Stimulated activated naive B cell treated with anti-CD40 and anti-IgM and Interleukin-4, amounts not matched to agents 10 μg/mL and 1 μg/mL and 100 μg/mL, for 72 hours (primary cell): ENCODE measurements at places on chromosomes 7 and 10.
A peak's percentile ranks its signal among the peaks of the same experiment; 100 is the strongest.

GRCh38 chr7:158495786-158496185 lies 91.8 kb downstream of the PTPRN2 start:
- DNase-seq: no peak

GRCh38 chr10:3714531-3714930 lies 70.5 kb downstream of the KLF6 start:
- DNase-seq: no peak

DNA sequence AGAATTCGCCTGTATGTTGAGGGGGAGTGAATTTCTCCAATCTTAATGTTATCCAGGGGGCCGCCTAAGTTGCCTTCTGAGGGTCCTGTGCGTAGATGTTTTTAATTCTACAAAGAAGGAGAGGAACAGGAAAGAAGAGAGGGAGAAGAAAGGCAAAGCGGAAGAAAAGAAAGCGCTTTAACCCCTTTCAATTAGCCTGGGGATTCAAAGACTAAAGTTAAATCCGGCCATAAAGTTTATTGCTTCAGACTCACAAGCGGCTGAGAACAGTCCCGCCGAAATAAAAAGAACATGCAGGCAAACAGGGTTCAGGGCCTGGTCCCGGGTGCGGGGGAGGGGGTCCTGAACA lies 4.5 kb downstream of the HOXA5 start:
- DNase-seq: no peak

DNA sequence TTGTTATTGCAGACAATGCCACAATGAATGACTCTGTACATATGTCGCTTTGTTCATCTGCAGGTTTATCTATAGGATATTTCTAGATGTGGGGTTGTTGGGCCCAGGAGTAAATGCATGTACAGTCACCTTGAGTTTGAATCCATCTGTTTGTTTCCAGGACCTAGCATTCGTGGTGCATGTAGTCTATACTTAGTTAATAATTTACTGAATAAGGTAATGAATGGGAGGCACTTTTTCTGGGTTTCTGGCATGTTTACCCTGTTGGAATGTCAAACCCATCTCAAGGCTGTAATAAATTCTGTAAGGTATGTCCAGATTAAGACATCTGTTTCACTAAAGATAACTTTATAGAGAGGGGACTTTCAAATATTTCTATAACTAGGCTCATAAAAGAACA lies 23.5 kb downstream of the HECTD2 start:
- DNase-seq: no peak

- no peak for DNase-seq
Observed at GRCh38 chr7:65951837-65952578, 30.0 kb downstream of the GUSB start.

- DNase-seq: no peak
Observed at GRCh38 chr7:46079421-46079820, 158.3 kb upstream of the IGFBP3 start.

- no peak for DNase-seq
Observed at GRCh38 chr10:94008526-94008925, 14.8 kb downstream of the PLCE1 start.

DNA sequence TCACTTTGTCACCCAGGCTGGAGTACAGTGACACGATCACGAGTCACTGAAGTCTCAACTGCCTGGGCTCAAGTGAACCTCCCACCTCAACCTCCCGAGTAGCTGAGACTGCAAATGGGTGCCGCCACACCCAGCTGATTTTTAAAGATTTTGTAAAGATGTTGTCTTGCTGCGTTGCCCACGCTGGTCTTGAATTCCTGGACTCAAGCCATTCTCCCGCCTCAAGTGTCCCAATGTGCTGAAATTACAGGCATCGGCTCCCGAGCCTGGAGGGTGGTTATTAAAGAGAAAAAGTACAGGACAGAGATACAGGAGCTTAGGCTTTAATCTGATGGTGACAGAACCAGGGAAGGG lies 55.1 kb downstream of the KCTD7 start:
- no peak for DNase-seq

DNA sequence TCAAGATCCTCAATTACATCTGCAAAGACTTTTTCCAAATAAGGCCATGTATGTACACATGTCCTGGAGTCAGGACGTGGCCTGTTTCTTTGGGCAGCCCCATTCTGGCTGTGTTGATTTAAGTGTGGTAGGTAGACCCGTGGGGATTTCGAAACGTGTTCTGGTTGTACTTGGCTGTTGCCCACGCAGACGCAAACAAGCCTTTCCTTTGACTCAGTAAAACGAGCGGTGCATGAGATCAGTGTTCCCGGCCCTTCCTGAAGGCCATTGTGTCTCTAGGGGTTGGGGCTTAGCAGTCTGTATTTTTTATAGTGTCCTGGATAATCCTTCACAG lies 64.8 kb upstream of the DNAJB6 start:
- no peak for DNase-seq

DNA sequence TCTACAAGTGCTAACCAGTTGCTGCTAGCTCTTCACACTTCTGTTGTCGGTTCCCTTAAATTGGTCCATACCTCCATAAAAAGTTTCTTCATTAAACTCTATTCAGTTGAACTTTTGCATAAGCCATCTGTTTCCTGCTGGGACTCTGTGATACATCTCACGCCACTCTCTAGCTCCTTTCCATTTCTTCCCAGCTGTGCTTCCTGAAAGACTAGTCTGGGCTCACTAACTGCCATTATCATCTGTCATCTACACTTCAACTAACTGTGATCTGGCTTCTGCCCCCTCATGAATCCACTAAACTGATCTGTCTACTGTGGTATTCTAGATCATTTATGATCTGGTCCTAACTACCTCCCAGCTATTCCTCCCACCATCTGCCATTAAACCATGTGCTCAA lies 78.3 kb downstream of the ELAPOR2 start:
- DNase-seq: no peak

DNA sequence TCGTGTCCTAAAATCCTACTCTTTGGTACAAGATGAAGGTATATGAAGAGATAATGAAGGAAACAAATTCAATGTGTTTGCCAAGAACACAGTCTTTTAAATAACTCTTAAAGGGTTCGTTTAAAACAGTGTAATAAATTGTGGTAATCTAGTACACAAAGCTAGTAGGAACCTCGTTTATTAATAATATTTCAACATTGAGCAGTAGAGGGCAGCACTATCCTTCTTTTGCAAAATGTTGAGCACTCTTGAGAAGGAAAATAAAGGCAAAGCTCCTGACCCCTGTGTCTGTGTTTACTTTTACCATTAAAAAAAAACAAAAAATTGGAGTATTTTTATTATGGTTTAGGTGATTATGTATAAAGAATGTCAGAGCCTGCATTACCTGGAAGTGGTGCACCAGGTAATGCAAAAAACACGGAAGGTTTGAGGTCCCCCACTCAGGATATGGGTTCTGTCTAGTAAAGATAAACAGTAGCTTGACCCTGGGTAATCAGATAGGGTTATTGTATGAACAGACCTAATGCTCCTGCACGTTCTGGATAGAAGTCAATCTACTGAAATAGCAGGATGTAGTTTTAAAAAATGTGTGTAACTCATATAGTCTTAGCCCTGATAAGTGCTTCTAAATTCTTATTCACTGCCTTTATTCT lies 5.7 kb upstream of the GOT1 start:
- no peak for DNase-seq

DNA sequence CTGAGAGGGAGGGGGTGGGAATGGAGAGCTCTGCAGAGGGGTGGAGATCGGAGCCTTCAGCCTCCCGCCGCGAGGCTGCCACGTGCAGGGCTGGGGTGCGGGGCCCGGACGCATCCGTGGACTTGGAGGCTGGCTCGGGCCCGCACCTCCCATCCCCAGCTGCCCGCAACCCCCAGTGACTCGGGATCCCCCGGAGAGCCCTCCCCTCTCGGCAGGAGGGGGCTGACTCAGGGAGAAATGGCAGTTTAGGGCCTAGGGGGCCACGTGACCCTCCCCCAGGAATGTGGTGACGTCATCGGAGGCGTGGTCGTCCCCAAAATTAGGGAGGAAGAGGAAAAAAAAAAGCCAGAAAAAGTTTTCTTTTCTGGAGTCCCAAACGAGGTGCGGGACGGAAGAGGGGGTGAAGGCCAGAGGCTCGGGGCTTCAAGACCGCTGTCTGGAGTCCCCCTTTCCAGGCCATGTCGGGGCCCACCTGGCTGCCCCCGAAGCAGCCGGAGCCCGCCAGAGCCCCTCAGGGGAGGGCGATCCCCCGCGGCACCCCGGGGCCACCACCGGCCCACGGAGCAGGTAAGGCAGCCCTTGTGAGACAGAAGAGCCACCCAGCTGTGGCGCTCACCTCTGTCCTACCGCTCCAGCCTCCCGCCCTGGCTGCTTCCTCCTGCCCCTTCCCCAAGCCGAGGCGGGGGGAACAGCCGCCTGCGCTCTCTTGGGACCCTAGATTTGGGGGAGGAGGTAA lies at the start of gene TRIP6:
Gene TRIP6, plus strand, starts transcription at position 348 of the 736 bp plus-strand sequence. Its CDS starts 111 bp downstream, at position 459.
- peak; percentile 53 for DNase-seq

DNA sequence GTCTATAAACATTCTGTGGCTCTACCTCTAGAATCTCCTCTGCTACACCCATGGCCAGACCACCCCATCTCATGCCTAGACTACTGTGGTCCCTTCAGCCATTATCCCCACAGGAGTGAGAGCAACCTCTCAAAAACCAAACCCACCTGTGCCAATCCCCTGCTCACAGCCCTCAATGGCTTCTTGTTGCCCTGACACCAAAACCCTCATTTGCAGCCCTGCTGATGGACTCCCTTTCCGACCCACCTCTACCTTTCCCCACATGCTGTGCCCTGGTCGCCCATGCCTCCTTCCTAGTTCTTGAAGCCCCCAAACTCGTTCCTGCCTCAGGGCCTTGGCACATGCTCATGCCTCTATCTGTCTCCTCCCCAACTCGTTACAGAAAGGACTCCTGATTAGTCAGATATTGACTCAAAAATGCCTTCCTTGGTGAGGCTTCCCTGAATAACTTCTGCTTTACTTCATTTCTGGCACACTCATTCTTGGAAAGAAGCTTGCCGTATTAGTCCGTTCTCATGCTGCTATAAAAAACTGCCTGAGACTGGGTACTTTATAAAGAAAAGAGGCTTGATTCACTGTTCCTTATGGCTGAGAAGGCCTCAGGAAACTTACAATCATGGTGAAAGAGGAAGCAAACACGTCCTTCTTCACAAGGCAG lies 104.2 kb downstream of the TEX36 start:
- DNase-seq: no peak

- no peak for DNase-seq
Observed at GRCh38 chr7:146414373-146414772, 297.8 kb downstream of the CNTNAP2 start.

- DNase-seq: no peak
Observed at GRCh38 chr10:45076891-45077290, 76.2 kb downstream of the ZNF22 start.

GRCh38 chr7:8295638-8296361 lies 33.8 kb upstream of the ICA1 start:
- peak; percentile 31 for DNase-seq

GRCh38 chr7:139118805-139119485 lies 9.4 kb upstream of the ZC3HAV1 start:
- peak; percentile 75 for DNase-seq

DNA sequence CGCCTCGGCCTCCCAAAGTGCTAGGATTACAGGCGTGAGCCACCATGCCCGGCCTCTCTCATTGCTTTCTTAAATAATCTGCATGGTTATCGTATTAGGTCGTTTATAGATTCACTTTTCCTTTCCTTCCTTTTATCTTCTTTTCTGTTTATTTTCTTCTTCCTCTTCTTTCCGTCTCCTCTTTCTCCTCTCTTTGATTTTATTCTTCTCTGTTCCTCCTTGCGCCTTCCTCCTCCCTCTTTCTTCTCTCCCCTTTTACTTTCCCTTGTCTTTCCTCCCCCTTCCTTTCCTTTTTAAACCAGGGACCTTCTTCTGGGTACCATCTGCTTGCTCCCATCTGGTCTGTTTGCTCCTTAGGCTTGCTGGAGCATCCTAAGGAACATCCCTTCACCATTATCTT lies 18.6 kb downstream of the MLLT10 start:
- no peak for DNase-seq

DNA sequence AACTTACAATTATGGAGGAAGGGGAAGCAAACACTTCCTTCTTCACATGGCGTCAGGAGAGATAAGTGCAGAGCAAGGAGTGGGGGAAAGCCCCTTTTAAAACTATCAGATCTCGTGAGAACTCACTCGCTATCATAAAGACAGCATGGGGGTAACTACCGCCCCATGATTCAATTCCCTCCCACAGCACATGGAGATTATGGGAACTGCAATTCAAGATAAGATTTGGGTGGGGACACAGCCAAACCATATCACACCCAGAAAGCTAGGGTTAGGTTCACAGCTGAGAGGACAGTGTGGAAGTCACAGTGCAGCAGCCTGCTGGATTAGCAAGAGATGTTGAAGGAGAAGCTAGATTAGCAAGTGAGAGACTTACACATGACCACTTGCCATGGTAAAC lies 81.6 kb downstream of the CRTAC1 start:
- DNase-seq: no peak

DNA sequence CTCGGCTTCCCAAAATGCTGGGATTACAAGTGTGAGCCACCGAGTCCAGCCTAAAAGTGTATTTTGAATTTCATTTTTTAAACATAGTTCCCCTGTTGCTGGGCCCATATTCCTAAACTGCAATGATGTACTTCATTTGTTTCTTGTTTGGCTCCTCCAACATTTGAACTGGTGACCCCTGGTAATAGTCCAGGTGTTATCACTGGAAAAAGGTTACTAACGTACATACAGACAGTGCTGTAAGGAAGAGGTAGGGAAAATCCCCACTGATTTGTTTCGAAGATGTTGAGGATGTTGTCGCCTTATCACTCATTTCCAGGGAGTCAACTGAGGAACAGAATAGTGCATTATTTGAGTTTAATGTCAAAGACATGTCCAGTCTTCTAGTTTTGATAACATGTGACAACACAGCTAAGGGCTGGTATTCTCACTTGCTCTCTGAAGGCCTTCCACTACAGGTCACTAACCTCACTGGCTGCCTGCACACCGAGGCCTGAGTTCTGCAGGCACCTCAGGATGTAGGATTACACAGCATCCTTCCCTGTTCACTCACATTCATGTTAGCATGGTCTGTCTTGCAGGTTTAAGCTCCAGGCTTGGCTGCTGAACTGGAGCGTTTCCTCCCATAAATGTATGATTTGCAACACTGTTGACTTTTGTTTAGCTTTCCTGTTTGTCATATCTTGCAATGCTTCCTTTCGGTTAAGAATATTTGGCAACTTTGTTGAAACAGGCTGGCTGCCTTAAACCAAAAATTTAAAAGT lies 362.8 kb downstream of the INHBA start:
- no peak for DNase-seq

DNA sequence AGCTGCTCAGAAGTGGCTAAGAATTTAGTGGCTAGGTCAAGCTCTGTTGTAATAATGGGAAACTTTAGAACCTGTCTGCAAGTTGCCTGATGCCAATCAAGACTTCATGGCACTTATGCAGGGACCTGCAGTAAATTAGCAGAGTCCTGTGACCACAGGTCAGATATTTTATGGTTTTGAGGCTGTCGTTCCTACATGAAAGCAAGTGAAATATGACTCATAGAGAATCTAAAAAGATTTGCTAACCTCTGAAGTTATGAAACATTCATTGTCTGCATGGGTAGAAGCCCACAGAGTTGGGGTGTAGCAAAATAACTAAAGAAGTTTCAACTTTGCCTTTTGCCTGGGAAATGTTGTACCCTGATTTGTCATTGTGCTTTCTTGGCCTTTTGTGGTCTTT lies 32.3 kb downstream of the SLC39A12 start:
- DNase-seq: no peak
